Stimulated activated CD8-positive, alpha-beta memory T cell treated with anti-CD3 and anti-CD28 coated beads, Interleukin-4, amount 100 ng/mL, for 1 hour (primary cell): ENCODE measurements at places on chromosomes 12 and 14.

DNA sequence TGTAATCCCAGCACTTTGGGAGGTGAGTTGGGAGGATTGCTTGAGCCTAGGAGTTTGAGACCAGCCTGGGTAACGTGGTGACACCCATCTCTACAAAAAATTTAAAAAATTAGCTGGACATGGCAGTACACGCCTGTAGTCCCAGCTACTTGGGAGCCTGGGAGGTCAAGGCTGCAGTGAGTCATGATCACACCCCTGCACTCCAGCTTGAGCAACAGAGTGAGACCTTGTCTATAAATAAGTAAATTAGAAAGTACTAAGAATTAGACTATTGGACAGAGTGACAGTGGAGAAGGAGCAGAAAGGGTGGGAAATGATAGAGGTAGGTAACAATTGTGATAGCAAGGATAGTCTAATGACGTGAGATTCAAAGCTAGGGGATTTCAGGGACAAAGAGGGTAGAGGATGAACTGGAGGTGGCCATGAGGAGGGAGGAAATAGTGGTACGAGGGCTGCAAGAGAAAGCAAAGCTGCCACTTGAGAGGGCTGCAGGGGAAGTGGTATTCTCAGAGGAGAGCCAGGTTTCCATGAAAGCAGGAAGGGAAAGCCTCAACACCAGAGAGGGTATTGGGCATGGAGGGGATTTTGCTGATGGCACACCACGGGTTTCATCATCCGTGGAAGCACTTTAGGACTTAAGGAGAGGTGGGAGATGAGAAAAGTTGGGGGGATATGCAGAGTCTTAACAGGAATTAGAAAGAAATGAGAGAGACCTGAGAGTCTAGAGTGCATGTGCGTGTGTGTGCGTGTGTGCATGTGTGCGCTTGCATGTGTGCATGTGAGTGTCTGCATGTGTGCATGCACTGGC is 85.6 kb downstream of the SYNE2 start:
- no peak for DNase-seq

DNA sequence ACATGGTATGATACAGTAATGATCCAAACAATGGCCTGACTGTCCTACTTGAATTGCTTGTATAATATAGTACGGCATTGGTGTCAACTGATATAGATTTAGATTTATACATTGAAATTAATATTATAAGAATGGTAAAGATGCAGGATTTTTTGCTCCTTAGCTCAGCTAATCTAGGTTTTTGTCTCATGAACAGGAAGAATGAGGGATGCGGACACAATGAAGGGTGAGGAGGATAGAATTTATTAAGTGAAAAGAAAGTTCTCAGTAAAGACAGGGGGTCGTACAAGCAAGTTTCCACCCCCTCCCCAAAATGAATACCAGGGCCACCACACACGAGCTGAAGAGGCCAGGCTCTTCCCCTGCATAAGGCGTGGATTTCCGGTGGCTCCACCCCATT is 96.1 kb downstream of the KCNA5 start:
- no peak for DNase-seq

- DNase-seq, result no peak
Measured at GRCh38 chr14:94022532-94023411, 3.4 kb upstream of the OTUB2 start.

- DNase-seq, result no peak
Measured at GRCh38 chr12:14989790-14990189, 16.9 kb downstream of the PDE6H start.

- DNase-seq, result no peak
Measured at GRCh38 chr14:24915958-24916595, 133.9 kb downstream of the STXBP6 start.

- no peak for DNase-seq
Measured at GRCh38 chr12:6639151-6639801, 3.5 kb upstream of the LPAR5 start.

DNA sequence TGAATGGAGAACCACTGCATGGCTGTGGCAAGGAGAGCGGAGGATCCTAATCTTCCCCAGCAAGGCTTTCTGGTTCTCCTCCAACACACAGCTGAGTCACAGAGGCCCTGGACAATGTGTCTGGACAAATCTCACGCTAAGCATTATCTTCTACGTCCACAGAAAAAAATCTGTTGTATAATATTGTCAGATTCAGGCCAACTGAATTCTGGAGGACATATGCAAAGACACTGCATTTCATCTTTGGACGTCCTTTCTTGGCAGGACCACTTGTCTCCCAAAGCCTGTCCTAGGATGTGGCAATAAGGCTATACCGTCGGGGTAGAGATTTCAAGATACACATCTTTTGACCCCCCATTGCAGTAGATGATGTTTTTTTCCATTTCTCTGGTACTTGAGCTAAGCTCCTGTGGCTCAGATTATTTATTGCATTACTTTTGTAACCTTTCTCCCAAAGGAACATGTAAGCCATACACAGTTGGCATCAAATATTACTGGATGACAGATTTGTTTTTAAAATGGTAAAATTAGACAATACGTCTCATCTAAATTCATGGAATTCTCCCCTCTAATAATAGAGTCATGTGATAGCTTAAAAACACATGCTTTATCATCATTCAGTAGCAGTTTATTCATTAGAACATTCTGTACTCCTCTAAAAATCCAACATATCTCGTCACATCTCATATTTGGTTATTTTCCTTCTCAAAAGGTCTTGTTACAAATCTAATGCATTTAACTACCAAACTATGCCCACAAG is 19.4 kb downstream of the LMO3 start:
- DNase-seq, result no peak

GRCh38 chr12:47557386-47557785 is 148.4 kb downstream of the RPAP3 start:
- DNase-seq, result no peak

DNA sequence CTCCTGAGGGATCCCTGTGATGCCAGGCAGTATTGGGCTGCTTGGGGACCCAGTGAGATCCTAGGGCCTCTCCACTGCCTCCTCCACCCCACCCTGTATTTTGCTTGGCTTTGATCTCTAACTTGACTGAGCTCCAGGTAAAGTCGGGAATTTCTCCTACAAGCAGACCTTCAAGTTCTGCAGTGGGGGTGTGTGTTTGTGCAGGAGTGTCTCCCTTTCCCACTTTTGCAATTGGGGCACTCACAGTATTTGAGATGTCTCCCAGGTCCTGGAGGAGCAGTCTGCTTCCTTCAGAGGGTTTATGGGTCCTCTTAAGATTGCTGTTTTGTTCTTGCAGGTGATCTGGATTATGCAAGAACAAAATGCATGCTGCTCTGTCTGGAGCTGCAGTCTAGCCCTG is 68.9 kb downstream of the ALG10B start:
- no peak for DNase-seq

DNA sequence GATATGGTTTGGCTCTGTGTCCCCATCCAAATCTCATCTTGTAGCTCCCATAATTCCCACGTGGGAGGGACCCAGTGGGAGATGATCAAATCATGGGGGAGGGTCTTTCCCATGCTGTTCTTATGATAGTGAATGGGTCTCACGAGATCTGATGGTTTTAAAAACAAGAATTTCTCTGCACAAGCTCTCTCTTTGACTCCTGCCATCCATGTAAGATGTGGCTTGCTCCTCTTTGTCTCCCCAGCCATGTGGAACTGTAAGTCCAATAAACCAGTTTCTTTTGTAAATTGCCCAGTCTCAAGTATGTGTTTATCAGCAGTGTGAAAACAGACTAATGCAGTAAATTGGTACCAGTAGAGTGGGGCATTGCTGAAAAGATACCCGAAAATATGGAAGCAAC is 146.2 kb downstream of the DPF3 start:
- DNase-seq, result no peak

GRCh38 chr12:55001198-55001868 is 16.8 kb upstream of the TESPA1 start:
- no peak for DNase-seq

DNA sequence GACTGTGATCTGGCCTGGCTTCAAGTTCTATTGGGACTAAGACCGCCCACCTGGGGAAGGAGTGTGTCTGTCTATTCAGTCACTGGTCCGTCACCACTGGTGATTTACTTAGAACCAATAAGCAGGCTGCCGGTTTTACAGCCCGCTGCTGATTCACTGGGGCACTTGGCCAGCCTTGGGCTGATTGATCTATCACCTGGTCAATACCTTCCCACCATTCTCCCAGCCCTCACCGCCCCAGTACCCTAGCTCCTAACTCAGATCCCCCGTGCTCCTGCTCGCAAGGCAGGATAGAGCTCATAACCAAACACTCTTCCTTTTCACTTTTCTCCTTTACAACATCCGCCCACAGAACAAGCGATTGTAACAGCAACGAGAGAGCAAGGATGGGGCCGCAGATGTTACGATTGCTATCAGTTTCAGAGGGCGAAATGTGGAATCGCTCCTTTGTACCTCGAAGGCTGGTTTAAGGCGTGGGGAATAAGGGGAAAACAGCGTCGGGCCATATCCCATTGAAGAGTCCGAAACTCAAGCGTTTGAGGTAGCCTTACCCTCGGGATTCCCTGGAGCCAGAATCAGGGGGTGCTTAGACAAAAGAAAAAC is 672 bp downstream of the RDH11 start:
- DNase-seq, result peak; percentile 26

DNA sequence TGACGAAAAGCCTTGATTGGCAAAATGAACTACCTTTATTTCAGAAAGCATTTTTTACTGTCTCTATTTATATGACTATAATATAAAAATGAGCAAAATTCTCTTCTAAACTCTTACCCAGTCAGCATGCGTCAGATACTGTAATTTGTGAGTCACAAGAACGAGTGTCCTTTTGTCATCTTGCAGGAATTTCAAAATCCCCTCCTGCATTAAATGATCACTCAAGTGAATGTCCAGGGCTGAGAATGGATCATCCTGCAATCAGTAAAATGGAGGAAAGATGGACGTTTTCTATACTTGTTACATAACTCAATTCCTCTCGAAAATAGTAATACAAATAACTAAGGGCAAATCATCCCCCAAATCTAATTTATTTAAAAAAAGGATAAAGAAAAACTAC is 77.7 kb upstream of the KCNJ8 start:
- no peak for DNase-seq

GRCh38 chr12:100668945-100669536 is 95.6 kb downstream of the GAS2L3 start:
- DNase-seq, result no peak

DNA sequence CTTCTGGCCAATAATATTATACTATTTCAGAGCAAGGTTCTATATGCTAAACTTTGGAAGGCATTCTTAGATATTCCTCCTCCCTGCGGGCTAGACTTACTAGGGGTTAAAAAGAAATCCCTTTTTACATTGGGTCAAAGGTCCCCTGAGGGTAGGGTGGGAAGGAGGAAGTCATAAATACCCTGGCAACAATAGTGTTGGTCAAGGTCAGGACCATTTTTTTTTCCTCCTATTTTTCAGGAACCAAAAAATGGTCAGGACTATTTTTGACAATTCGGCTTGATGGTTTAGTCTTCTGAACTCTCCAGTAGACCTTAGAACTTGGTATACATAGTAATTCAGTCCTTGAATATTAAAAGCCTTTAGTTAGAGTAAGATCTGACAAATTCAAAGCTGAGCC is 4.5 kb upstream of the NANOG start:
- no peak for DNase-seq

GRCh38 chr12:6613015-6613775 is 6.0 kb upstream of the CHD4 start:
- DNase-seq, result no peak

GRCh38 chr14:97273540-97273939 is 476.4 kb downstream of the VRK1 start:
- DNase-seq, result no peak

GRCh38 chr12:126936181-126936851 is 1330.7 kb upstream of the TMEM132C start:
- no peak for DNase-seq

GRCh38 chr12:121536899-121537813 is 43.7 kb downstream of the KDM2B start:
- no peak for DNase-seq

- DNase-seq, result no peak
Measured at GRCh38 chr12:27620121-27620520, 76.1 kb upstream of the REP15 start.

GRCh38 chr12:4809449-4810218 is 89.4 kb downstream of the GALNT8 start:
- no peak for DNase-seq

GRCh38 chr12:27549801-27550652 is 26.0 kb downstream of the PPFIBP1 start:
- DNase-seq, result no peak

DNA sequence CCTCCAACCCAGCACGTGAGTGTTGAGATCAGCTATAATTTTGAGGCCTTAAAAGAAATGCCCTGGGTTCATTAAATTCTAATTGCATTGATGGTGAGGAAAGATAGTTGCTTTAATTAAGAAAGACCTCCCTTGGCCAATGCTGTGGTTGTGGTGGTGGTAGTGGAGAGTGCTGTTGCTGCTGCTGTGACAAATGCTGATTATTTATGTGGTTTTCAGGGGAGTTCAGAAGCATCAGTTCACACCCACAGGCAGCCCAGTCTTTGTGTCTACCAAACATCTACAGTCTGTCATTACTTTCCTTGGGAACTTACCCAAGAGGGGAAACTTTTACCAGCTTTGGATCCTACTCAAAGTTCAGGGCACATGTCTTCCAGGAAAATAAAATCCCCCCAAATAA is 178.4 kb upstream of the PARP11 start:
- DNase-seq, result no peak

DNA sequence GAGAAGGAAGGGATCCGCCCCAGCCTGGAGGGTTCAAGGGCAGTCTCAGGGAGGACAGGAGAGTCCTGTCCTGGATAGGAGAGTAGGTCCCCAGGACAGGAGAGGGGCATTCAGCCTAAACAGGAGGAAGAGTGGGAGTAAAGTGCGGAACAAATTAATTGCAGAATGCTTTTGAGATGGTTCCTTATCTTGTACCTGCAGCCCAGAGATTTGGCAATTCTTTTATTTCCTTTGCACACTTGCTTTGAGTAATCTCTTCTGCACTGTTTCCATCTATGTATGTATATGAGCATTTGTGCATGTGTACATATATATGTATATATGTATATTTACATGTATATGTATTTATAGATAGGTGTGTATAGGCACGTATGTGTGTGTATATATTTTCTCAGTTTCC is 22.7 kb downstream of the PLEK2 start:
- DNase-seq, result no peak

GRCh38 chr14:41718477-41719166 is 111.9 kb downstream of the LRFN5 start:
- no peak for DNase-seq

DNA sequence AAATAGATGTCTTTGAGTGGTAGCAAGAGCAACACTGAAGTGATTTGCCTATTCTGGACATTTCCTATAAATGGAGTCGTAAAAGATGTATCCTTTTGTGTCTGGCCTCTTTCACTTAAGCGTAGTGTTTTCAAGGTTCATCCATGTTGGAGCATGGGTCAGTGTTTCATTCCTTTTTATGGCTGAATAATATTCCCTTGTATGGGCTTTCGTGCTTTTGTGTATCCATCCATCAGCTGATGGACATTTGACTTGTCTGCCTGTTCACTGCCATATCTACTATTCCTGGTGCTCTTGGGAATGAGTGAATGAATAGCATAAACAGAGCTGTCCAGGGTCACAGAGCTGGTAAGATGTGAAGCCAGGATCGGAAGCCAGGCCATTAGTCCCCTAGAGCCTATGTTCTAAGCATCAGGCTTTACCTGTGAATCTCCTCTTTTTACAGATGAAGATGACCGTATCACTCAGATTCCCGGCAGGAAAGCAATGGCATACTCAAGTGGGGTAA is 1.8 kb upstream of the P2RX7 start:
- DNase-seq, result no peak
